ENCODE measurements at places on chromosomes 11 and 22.

- DNase-seq, result no peak
Observed at GRCh38 chr11:43837879-43838278, 42.8 kb upstream of the ALKBH3 start.

- no peak for DNase-seq
Observed at GRCh38 chr22:22507743-22508273, 734 bp downstream of the ZNF280B start.

DNA sequence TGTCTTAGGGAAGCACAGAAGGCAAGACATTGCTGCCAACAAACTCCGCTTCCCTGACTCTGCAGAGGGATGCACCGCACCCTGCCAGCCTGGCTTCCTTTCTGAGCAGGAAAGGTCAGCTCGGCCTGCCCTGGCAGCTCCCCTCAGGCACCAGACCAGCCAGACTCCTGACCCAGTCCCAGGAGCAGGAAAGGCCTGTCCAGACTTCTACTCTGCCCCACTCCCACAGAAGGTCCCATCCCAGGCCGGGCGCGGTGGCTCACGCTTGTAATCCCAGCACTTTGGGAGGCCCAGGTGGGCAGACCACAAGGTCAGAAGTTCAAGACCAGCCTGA, 17.7 kb downstream of the ARRB1 start:
- DNase-seq, result no peak

- no peak for DNase-seq
Observed at GRCh38 chr11:126340960-126341606, 14.4 kb upstream of the ST3GAL4 start.

GRCh38 chr11:57278721-57279095, 41.7 kb upstream of the APLNR start:
- DNase-seq, result no peak

- peak; percentile 85 for DNase-seq
Observed at GRCh38 chr22:50269970-50270665, at the start of gene MAPK11. TSS of gene MAPK11 (minus strand) at chr22:50270380. CDS start at chr22:50270292, 88 bp downstream.

GRCh38 chr11:74142624-74143023, 28.2 kb downstream of the C2CD3 start:
- no peak for DNase-seq

DNA sequence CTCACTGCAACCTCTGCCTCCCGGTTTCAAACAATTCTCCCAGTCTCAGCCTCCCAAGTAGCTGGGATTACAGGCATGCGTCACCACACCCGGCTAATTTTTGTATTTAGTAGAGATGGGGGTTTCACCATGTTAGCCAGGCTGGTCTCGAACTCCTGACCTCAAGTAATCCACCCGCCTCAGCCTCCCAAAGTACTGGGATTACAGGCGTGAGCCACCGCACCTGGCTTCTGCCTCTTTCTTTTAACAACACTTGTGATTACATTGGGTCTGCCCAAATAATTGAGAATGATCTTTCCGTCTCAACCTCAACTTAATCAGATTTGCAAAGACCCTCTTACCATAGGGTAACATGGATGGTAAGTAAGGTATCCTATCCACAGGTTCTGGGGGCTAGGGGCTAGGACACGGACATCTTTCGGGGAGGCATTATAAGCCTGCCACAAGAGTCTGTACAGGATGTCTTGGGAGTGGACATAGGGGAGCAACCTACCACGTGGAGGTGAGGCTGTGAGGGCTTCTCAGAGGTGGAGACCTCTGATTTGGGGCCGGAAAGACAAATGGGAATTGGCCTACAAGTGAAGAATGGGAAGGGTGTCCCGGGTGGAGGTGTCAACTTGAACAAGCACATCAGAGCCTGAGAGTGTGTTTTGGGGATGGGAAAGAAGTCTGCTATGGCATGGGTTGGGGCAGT, 2.7 kb upstream of the CBX6 start:
- DNase-seq, result no peak

- DNase-seq, result no peak
Observed at GRCh38 chr11:134476435-134477021, 64.5 kb upstream of the B3GAT1 start.

Data from activated CD8-positive, alpha-beta memory T cell treated with anti-CD3 and anti-CD28 coated beads for 24 hours (primary cell).